ENCODE measurements at places on chromosomes 16 and 17. TPM values are rescaled to one million over a fixed set of nuclear protein-coding genes. Genes with fewer than 3 reads are reported as not detected.

Gene MYH11
- not detected for total RNA-seq

Gene CCL5
- not detected for total RNA-seq

Gene LDHD
- 0.30 TPM for total RNA-seq

- peak; percentile 97 for DNase-seq
- H3K36me3 ChIP-seq, result no peaks in the 10 kb centered on the region
- H3K27me3 ChIP-seq, result peaks cover 61% of the 10 kb centered on the region
- peaks cover 18% of the 10 kb centered on the region for H3K4me1 ChIP-seq
Observed at GRCh38 chr17:27446569-27447301, 9.5 kb upstream of the KSR1 start.

DNA sequence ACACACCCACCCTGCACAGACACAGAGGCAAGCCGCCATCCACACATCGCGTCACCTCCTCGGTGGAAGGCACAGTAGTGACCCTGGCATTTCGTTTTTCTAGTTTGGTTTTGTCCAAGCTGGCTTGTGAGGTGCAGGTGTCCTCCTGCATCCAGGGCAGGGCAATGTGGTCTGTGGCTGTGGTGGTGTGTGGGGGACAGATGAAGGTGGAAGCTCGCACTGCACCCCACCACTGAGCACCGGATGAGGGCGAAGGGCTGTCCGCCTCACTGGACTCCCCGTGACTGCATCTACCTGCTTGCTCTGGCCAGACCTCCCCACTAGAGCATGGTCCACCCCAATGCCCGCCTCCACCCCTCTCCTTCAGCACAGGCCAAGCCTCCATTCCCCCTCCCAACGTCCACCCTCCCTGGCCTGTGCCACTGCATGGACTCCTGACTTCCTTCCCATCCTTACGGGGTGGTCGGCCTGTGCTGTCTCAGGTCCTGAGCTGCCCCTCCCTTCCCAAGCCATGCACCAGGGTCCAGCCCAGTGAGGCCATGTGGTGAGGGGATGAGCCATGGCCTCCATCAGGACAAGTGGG is 78.8 kb upstream of the CBX4 start:
- no peak overlapping the region for H3K27ac ChIP-seq
- no peaks in the 10 kb centered on the region for H3K36me3 ChIP-seq
- no peak overlapping the region for H3K4me3 ChIP-seq

All from MCF 10A (cell line).